CD4-positive, alpha-beta T cell treated with Interleukin-12 subunit alpha and Interleukin-12 subunit beta, for 1 hour (primary cell): ENCODE measurements at places on chromosomes 13 and 19.

DNA sequence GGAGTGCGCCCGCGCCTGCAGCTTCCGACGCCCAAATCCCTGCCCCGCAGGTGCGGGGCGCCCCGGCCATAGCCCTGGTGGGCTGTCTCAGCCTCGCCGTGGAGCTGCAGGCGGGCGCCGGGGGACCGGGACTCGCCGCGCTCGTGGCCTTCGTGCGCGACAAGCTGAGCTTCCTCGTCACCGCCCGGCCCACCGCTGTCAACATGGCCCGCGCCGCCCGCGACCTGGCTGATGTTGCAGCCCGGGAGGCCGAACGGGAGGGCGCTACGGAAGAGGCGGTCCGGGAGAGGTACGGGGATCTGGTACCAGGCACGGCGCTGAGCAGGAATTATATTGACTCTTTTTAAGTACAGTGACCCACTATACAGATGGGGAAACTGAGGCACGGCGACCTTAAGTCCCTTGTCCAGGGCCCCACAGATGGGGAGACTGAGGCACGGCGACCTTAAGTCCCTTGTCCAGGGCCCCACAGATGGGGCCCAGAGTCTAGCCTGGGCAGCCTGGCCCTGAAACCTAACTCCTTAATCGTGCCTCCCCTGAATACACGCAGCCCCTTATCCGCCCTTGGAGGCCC is 586 bp downstream of the MRI1 start:
- DNase-seq: peak; percentile 27

GRCh38 chr19:17325881-17326594 is 8.6 kb downstream of the ANO8 start:
- no peak for DNase-seq

DNA sequence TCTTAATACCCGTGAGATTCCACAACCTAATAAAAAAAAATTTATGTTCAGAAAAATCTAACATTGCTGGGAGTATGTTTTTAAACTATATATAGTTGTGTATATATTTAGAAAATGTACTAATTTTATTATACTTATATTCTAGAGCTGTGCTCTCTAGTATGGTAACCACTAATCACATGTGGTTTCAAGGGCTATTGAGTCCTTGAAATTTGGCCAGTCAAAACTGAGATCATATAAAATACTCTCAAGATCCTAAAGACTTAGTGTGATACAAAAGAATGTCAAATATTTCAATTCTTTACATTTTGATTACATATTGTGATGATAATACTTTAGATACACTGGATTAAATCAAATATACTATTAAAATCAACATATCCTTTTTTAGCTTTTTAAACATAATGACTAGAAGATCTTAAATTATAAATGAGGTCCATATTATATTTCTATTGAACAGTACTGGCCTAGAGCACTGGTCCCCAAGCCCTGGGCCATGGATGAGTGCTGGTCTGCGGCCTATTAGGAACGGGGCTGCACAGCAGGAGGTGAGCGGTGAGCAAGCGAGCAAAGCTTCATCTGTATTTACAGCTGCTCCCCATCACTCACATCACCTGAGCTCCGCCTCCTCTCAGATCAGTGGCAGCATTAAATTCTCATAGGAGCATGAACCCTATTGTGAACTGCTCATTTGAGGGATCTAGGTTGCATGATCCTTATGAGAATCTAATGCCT is 176.5 kb upstream of the NBEA start:
- no peak for DNase-seq

DNA sequence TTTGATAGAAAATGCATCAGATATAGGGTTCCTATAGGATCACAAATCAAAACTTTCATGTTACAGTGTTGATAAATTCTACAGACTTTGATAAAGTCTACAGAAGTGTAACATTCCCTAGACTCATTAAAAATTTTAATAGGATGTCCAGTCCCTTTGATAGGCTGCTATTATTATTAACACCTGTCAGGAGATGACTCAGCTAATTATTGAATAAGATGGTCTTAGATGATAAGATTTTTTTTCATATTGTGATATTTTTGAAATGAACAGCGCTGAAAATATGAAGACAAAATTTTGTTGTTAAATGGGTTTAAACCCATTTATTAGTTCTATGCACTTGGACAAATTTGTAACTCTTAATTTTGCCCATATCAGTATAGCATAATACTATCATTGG is 356.8 kb upstream of the SLITRK1 start:
- DNase-seq: no peak

DNA sequence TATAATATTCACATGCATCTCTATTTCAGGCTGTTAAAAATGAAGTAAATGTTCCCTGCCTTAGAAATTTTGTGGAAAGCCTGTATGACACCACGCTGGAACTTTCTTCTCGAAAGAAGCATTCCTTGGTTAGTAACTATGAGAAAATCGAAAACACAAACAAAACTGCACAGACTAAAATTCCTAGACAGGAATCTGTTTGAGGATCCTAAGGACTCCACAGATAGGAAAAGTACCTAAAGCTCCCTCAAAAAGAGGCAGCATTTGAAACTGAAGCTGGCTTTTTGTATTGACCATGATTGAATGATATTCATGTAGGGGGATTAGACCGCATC is 103.4 kb downstream of the FRY start:
- DNase-seq: no peak

DNA sequence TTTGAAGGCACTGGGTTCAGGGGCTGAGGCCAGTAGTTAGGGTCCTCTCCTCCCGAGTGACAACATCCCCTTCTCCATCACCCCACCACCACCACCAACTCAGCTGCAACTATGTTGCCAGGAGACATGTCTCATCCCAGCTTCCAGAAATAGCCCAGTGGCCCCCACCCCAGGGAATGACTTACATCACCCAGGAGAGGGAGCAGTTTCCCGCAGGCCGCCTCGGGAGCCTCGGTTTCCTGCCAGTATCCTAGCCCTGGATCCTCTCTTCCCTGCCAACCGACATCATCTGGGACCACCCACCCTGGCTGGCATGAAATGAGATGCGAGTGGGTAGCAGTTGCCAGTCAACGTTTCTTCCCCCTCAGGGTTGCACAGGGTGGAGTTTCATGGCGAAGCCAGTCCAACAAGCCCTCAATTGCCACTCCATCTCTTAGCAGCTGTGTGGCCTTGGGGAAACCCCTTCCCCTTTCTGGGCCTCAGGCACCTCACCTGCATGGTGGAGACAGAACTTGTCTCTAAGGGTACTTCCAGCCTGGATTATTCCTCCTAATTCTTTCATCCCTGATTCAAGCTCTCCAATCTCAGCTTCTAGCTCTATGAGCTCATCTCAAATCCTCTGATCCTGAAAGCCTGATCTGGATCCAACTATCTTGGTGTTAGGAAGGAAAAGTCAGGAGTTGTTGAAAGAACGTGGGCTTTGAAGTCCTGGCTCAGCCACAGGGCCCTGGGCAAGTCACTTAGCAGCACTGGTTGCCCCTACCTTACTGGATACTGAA is 3.9 kb upstream of the GSK3A start:
- peak; percentile 60 for DNase-seq

GRCh38 chr13:39422845-39423565 is 180.0 kb downstream of the LHFPL6 start:
- no peak for DNase-seq

GRCh38 chr13:109090796-109091195 is 461.4 kb downstream of the MYO16 start:
- no peak for DNase-seq

- DNase-seq: no peak
Observed at GRCh38 chr19:40739030-40739839, 11.0 kb downstream of the ACTMAP start.

DNA sequence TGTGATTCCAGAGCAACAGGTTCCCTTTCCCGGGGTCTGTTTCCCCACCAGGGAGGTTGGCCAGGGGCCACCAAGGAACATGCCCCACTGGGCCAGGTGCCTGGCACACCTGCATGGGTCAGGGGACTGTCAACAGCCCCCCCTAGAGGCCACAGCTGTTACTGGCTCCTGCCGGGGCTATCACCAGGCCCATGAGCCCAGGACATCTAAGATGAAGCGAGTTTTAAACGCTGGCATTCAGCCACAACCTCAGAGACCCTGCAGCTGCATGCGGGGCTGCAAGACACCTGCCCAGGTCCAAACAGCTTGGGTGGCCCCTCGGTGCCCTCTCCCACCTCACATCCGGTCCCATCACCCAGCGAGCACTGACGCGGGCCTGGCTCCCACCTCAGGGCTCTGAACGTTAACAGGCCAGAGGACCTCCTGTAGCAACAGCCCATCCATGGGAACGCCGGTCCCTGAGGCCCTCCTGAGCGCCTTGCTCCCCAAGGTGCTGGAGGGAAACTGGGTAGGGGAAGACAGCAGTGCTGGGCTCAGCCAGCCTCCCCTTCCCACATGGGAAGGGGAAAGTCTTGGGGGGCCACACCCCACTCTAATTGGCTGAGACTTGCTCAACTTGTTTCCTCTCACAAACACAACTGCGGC is 12.0 kb downstream of the KHSRP start:
- peak; percentile 60 for DNase-seq

GRCh38 chr13:51270623-51271415 is 48.6 kb downstream of the FAM124A start:
- no peak for DNase-seq

DNA sequence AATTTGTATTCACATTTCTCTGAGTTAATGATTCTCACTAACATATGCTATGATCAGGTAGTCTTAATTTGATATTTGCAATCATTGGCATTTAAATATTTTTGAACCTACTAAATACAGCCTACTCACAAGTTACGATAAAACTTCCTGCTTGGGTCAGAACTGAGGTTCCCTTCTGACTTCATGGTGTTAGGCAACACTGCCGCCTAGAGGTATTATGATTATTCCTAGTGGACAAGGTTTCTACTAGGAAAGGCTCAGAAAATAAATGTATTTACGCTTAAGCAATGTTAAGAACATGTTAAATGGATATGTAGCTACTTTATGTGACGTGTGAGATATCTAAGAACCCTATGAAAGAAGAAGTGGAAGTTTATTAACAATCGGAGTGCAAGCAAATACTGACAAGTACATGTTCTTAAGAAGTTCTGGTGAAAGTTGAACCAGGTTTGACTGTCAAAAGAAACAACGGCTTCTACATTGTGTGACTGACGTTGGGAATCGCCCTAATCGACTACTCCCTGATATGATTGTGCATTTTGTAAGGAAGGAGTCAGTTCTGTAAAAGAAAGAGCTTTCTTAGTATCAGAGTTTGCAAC is 1395.8 kb downstream of the SLITRK5 start:
- DNase-seq: peak; percentile 19

- no peak for DNase-seq
Observed at GRCh38 chr19:941292-942132, 15.7 kb downstream of the ARID3A start.

- DNase-seq: no peak
Observed at GRCh38 chr19:38013913-38014580, 107.0 kb downstream of the SIPA1L3 start.

DNA sequence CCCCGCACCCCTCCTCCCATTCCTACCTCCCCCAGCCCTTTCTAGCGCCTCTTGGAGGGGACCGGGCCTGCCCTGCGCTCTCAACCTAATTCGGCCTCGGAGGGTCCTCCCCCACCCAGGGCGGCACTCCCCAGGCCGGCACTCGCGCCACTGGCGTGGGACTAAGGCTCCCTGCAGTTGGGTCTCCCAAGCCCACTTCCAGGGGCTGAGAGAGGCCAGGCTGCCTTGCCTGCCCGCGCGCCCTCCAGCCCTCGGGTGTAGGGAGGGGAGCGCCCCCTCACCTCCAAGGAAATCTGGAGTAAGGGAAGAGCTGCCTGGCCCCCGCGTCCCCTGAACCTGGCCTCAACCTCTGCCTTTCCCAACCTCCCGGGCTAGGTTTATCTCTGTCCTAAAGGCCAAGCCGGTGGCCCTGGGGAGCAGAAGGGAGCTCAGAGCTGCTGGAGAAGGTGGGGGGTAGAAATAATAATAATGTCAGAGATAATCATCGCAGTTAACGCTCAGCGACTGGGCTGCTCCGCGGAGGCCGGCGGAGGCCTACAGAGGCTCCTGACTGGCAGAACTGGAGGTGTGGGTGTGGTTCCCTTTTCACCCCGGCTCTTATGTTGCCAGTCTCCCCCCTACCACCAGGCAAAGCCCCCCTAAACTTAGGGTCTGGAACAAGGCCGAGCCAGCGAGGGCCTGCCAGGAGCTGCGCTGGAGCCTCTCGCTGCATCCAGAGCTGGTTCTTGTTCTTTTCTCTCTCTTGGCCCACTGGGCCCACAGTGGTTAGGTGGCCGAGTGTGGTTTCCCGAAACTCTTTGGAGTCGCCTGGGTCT is 9.6 kb downstream of the ZIC2 start:
- DNase-seq: no peak

DNA sequence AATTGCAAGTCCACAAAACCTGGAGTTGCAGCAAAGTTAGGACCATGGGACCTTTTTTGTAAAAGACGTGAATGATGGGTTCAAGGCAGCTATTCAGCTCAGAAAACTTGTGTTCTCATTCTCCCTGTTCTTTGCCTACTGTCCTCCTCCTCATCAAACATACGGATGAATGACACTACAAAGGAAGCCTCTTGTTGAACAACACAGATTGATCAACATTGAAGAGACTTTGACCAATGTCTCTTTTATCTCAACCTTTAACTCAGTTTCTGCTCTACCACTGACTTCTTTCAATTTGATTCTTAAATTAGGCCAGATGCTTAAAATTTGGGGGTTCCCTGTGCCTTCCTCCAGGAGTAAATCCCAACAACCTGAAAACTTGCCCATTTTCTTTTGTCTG is 27.9 kb upstream of the KLF12 start:
- DNase-seq: no peak

- DNase-seq: no peak
Observed at GRCh38 chr19:40411125-40411842, 1.9 kb downstream of the PRX start.

- DNase-seq: peak; percentile 76
Observed at GRCh38 chr19:40797963-40798682, 868 bp upstream of the EGLN2 start.

DNA sequence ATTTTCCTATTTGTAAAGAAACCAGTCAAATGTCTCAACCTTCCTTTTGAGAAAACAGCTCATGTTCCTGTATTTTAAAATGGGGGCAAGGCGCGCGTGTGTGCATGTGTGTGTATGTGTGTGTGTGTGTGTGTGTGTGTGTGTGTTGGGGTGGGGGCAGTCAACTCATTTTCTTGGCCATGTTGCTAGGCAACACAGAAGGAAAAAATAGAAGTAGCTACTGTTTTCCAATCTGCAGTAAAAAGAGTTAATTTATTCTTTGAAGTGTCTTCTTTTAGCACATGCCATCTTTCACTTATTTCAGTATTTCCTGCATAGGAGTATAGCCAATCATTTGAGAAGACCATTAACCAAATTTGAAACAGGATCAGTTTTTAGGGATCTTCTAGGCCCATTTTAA is 279.3 kb downstream of the DCLK1 start:
- no peak for DNase-seq

GRCh38 chr19:48405850-48406249 is 12.4 kb downstream of the GRIN2D start:
- no peak for DNase-seq
